ENCODE measurements at places on chromosomes 7 and 10.

DNA sequence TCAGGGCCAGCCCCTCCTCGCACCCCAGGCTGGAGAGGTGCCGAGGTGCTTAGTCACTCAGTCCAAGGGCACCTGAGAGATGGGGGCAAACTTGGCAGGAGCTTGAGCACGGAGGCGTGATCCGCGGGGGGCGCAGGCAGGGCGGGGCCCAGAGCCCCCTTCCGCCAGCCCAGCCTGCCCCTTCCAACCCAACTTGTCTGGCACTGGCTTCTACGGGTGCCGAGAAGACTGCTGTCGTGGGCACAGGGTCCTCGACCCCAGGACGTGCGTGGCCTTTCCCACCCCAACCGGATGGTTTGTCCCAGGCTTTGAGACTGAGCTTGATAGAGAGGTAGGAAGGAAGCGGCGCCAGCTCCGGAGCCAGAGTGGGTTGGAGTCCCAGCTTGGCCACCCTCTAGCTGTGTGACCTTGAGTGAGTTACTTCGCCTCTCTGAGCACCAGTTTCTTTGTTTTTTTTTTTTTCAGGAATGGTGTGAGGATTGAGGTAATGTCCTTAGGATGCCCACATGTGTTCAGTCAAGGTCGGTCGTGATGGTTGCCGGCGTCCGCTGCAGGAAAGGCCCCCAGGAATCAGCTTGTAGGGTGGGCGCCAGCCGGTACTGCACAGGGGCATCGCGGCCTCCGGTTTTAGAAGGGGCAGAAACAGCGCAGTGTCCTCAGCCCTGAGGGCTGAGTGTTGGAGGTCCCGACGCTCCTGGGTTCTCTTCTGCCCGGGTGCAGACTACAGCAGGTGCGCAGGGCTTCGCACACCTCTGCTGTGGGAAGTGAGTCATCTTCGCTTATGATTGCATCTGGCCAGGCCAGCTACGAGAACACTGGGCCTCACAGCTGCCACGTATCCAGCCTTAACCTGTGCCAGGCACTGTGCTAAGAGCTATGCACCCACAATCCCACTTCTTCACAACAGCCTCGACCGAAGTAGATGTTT lies 28.6 kb upstream of the VAX1 start:
- no peak for DNase-seq
- no peak overlapping the region for H3K27ac ChIP-seq
- no peak overlapping the region for H3K4me3 ChIP-seq
- H3K4me1 ChIP-seq: peaks cover 3% of the 10 kb centered on the region
- peaks cover 82% of the 10 kb centered on the region for H3K27me3 ChIP-seq
- no peaks in the 10 kb centered on the region for H3K36me3 ChIP-seq

DNA sequence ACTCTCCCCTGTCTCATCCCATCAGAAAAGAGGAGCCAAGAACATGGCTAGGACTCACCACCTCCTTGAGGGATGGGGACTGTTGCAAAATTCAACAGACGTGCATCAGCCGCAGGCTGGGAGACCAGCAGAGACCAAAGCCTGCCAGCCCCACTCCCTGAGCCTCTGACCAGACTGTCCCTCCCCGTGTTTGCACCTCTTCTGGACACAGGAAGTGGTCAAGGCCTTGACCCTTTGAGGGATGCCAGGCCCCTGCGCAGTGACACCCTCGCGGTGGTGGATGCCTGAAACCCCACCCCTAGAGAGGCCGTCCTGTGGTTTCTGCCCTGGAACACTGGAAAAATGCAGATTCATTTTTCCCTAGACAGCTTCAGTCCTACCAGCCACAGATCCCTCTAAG lies 128.4 kb upstream of the TCF7L2 start:
- no peak for DNase-seq
- no peaks in the 10 kb centered on the region for H3K36me3 ChIP-seq
- no peak overlapping the region for H3K4me3 ChIP-seq
- H3K4me1 ChIP-seq: no peaks in the 10 kb centered on the region
- no peaks in the 10 kb centered on the region for H3K27me3 ChIP-seq

DNA sequence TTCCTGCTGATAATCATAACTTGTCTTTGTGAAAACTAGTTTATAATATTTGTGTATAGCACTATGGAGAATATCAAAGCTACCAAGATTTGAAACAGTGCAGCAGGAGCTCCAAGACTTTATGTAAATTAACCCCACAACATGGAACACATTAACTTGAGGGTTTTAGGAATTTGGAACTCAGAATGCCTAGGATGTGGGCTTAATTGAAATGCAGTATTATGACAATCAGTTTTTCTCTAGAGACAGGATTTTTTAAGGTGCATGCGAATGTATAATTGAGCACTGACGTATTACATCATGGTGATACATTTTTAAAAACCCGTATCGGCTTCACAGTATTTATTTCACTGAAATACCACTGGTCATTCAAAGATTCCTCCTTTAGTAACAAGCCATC lies 313.1 kb upstream of the DGKB start:
- H3K4me1 ChIP-seq: no peaks in the 10 kb centered on the region
- no peak overlapping the region for H3K4me3 ChIP-seq
- H3K36me3 ChIP-seq: no peaks in the 10 kb centered on the region
- no peak overlapping the region for H3K27ac ChIP-seq
- no peaks in the 10 kb centered on the region for H3K27me3 ChIP-seq
- DNase-seq: no peak

GRCh38 chr10:11546581-11546980 lies 64.9 kb downstream of the USP6NL start:
- H3K4me3 ChIP-seq: no peak overlapping the region
- DNase-seq: no peak
- H3K27me3 ChIP-seq: no peaks in the 10 kb centered on the region

- H3K4me1 ChIP-seq: peaks cover 4% of the 10 kb centered on the region
- no peaks in the 10 kb centered on the region for H3K36me3 ChIP-seq
- H3K4me3 ChIP-seq: no peak overlapping the region
- H3K27me3 ChIP-seq: no peaks in the 10 kb centered on the region
Observed at GRCh38 chr10:11146402-11147171, 128.9 kb downstream of the CELF2 start.

GRCh38 chr10:114523876-114524275 lies 119.6 kb upstream of the AFAP1L2 start:
- DNase-seq: no peak
- H3K27me3 ChIP-seq: no peaks in the 10 kb centered on the region
- H3K36me3 ChIP-seq: no peaks in the 10 kb centered on the region

DNA sequence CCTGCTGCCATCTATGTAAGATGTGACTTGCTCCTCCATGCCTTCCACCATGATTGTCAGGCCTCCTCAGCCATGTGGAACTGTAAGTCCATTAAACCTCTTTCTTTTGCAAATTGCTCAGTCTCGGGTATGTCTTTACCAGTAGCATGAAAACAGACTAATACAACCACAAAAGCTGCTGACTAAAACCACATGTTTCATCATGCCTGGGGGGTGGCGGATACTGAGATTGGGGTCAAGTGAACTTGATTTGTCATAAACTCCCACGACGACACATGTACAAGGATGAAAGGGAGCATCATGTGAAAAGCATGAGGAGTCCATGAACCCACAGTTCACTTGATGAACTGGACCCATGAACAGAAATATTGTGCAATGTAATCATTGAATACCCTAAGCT lies 134.9 kb upstream of the ANK3 start:
- no peak overlapping the region for H3K4me3 ChIP-seq
- no peak for DNase-seq
- no peaks in the 10 kb centered on the region for H3K27me3 ChIP-seq
- no peaks in the 10 kb centered on the region for H3K4me1 ChIP-seq
- no peak overlapping the region for H3K27ac ChIP-seq

GRCh38 chr10:127755753-127756152 lies 18.8 kb downstream of the FOXI2 start:
- no peak overlapping the region for H3K27ac ChIP-seq
- H3K36me3 ChIP-seq: no peaks in the 10 kb centered on the region
- H3K27me3 ChIP-seq: no peaks in the 10 kb centered on the region
- H3K4me3 ChIP-seq: no peak overlapping the region
- no peak for DNase-seq

DNA sequence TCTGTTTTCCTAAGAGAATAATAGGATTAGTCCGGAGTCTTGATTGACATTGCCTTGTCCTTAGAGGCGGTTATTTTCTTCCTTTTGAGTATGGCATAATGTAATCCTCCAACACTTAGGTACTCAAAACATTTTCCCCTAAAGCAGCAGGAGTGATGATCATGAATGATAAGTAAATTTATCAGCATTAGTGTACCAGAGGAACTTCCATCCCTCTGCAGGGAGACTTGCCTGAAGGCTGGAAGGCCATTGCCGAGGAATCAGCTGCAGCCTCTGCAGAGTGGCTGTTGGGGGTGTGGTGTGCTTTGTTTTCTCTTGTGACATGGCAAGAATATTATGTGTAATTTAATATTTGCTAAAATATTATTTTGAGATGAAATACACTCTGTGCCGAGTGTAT lies 56.8 kb downstream of the RAB11FIP2 start:
- no peaks in the 10 kb centered on the region for H3K27me3 ChIP-seq
- H3K27ac ChIP-seq: no peak overlapping the region
- H3K36me3 ChIP-seq: no peaks in the 10 kb centered on the region
- no peaks in the 10 kb centered on the region for H3K4me1 ChIP-seq
- H3K4me3 ChIP-seq: no peak overlapping the region
- no peak for DNase-seq

DNA sequence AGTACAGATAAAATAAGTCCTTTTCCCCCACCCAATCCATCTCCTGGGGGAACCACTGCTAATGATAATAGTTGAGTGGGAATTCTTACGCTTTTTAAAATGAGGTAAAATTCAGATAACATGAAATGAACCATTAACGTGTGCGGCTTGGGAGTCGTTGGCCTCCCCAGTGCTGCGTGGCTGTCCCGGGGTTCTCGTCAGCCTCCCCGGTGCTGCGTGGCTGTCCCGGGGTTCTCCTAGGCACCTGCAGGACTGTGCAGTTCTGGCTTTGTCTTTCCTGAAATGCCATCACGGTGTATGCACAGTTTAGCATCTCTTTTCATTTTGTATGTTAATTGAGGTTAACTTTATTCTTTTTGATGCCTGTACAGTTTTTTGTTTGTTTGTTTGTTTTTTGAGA lies 13.5 kb downstream of the SUN1 start:
- no peaks in the 10 kb centered on the region for H3K27me3 ChIP-seq
- H3K4me1 ChIP-seq: no peaks in the 10 kb centered on the region
- H3K36me3 ChIP-seq: peaks cover 34% of the 10 kb centered on the region
- DNase-seq: no peak

- H3K4me3 ChIP-seq: no peak overlapping the region
- 0 out of 2 replicates have a peak, but pooled peaks cover 2% of the 10 kb centered on the region for H3K36me3 ChIP-seq
- peaks cover 2% of the 10 kb centered on the region for H3K4me1 ChIP-seq
- DNase-seq: no peak
- H3K27ac ChIP-seq: no peak overlapping the region
Observed at GRCh38 chr10:84537447-84537931, 209.1 kb downstream of the CCSER2 start.

GRCh38 chr10:129579228-129579627 lies 112.2 kb downstream of the MGMT start:
- no peaks in the 10 kb centered on the region for H3K36me3 ChIP-seq
- H3K4me1 ChIP-seq: peaks cover 1% of the 10 kb centered on the region
- no peak for DNase-seq
- no peak overlapping the region for H3K4me3 ChIP-seq

GRCh38 chr7:14420768-14421167 lies 431.3 kb upstream of the ETV1 start:
- no peaks in the 10 kb centered on the region for H3K4me1 ChIP-seq
- no peak overlapping the region for H3K27ac ChIP-seq
- H3K27me3 ChIP-seq: no peaks in the 10 kb centered on the region

GRCh38 chr10:74641659-74642058 lies 184.7 kb upstream of the KAT6B start:
- DNase-seq: no peak
- no peaks in the 10 kb centered on the region for H3K27me3 ChIP-seq
- no peak overlapping the region for H3K4me3 ChIP-seq
- H3K4me1 ChIP-seq: no peaks in the 10 kb centered on the region

- no peak overlapping the region for H3K4me3 ChIP-seq
- H3K27me3 ChIP-seq: no peaks in the 10 kb centered on the region
- no peak for DNase-seq
- H3K4me1 ChIP-seq: no peaks in the 10 kb centered on the region
Observed at GRCh38 chr10:67261300-67261797, 335.5 kb downstream of the LRRTM3 start.

GRCh38 chr7:16916105-16916639 lies 34.4 kb upstream of the AGR3 start:
- H3K4me3 ChIP-seq: no peak overlapping the region
- H3K27me3 ChIP-seq: no peaks in the 10 kb centered on the region
- no peaks in the 10 kb centered on the region for H3K36me3 ChIP-seq
- DNase-seq: no peak
- no peaks in the 10 kb centered on the region for H3K4me1 ChIP-seq

GRCh38 chr7:32501522-32501921 lies 6.2 kb downstream of the AVL9 start:
- no peaks in the 10 kb centered on the region for H3K27me3 ChIP-seq
- no peak overlapping the region for H3K27ac ChIP-seq
- H3K4me1 ChIP-seq: no peaks in the 10 kb centered on the region
- H3K36me3 ChIP-seq: no peaks in the 10 kb centered on the region
- DNase-seq: no peak

- H3K27me3 ChIP-seq: no peaks in the 10 kb centered on the region
- no peak for DNase-seq
- H3K4me1 ChIP-seq: no peaks in the 10 kb centered on the region
Observed at GRCh38 chr10:86025509-86025908, 341.1 kb downstream of the GRID1 start.

DNA sequence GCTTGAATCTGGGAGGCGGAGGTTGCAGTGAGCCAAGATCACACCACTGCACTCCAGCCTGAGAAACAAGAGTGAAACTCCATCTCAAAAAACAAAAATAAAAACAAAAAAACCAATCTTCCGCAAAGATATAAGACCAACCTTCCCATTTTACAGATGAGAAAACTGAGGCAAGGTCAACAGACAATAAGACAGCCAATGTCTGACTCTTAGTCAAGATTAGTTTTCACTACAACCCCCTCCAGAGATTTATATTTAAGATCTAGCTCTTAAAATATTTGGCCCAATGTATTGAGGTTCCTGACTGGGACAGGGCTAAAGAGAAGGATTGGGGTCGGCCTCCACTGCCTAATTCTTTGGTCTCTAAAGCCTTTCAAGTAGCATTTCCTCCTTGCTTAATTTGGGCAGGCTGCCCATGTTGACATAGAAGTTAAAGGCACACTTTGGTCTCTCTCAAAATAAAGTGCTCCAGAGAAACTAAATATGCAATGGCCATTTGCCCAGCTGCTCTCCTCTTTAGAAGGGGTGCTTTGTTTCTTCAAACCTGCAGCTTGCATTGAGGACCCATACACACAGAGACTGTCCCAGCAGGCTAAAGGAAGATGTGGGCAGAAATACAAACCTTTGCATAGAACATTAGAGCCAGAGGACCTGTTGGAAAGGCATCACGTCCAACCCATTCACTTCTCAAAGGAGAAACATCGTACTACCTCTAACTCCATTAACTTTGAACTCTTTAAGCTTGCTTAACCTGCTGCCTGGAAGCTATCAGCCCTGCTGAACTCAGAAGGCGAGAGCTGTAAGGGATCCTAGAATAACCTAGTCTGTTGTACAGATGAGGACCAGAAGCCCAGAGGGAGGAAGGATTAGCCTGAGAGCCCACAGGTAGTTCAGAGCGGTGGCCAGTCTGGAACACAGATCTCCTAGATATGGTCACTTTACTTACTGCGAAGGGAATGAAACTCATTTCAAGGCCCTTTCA lies 3.9 kb downstream of the TECTB start:
- H3K36me3 ChIP-seq: no peaks in the 10 kb centered on the region
- DNase-seq: no peak
- no peaks in the 10 kb centered on the region for H3K4me1 ChIP-seq
- H3K4me3 ChIP-seq: no peak overlapping the region

- H3K27me3 ChIP-seq: no peaks in the 10 kb centered on the region
- peaks cover 7% of the 10 kb centered on the region for H3K36me3 ChIP-seq
- DNase-seq: no peak
- H3K4me3 ChIP-seq: no peak overlapping the region
Observed at GRCh38 chr7:73737491-73738219, 947 bp downstream of the ABHD11 start.

Measured in iPS DF 6.9 (cell line).